Fibroblast of the conjunctiva (primary cell): ENCODE measurements at places on chromosomes 6 and 20.

DNA sequence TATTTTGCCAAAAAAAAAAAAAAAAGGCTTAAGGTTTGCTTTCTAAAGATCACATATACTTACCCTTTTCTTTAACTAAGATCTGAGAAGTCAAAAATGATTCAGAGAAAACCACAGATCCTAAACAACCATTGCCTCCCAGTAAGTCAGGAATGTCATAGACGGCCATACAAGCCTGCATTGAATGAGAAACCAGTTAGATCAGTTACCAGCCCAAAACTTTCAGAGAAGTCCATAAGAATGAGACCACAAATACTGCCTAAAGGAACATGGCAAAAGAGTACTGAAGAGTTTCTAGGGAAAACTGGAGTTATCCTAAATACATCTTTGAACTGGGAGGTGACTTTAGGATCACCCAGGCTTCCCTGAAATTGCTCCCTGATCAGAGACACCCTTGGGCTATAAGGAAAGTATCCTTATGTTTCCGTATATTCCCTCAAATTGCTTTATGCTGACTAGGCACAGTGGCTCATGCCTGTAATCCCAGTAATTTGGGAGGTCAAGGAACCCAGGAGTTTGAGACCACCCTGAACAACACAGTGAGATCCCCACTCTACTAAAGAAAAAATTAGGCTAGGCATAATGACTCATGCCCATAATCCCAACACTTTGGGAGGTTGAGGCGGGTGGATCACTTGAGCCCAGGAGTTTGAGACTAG, 79.4 kb upstream of the SLC4A11 start:
- DNase-seq: no peak

DNA sequence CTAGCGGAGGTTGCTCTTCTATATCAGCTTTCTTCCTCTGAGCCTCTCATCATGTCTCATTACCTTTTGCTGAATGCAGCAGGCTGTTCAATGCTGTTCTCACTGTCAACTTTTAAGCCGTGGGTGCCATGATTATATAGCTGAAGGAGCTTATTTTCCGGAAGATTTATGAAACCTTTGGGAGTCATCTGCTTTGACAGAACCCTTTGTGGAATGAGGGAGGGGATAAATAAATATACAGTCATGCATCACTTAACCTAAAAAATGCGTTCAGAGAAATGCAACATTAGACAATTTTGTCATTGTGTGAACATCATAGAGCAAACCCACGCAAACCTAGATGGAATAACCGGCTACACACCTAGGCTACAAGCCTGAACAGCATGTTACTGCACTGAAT, 102.2 kb upstream of the AKAP12 start:
- DNase-seq: no peak

- no peak for DNase-seq
Measured at GRCh38 chr6:112049996-112050395, 3.9 kb upstream of the CCN6 start.

GRCh38 chr20:50586531-50587232, 76.5 kb downstream of the PTPN1 start:
- DNase-seq: no peak

- DNase-seq: no peak
Measured at GRCh38 chr6:157841211-157841840, 18.3 kb downstream of the SNX9 start.

GRCh38 chr6:98526465-98526864, 307.9 kb upstream of the POU3F2 start:
- no peak for DNase-seq
